Right kidney (tissue), 9 donors: ENCODE measurements at places on chromosomes 7 and 10.

GRCh38 chr7:142089035-142089434 is 22.5 kb upstream of the MGAM2 start:
- no peak for DNase-seq

DNA sequence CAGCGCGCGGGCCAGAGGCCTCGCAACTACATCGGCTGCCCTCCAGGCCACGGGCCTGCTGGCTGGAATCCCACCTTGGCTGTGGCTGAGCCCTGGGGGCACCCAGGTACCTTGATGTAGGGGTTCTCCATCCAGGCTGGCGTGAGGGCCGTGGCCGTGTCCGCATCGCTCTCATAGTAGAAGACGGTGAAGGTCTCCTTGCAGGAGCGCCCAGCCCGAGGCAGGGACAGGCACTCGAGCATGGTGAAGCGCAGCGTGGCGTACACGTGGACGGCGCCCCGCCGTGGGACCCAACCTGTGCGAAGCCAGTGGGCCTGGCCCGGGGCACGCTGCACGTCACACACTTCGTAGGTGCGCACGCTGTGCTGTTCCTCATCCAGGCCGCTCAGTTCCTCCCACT is 3.8 kb downstream of the EPHB4 start:
- no peak for DNase-seq

DNA sequence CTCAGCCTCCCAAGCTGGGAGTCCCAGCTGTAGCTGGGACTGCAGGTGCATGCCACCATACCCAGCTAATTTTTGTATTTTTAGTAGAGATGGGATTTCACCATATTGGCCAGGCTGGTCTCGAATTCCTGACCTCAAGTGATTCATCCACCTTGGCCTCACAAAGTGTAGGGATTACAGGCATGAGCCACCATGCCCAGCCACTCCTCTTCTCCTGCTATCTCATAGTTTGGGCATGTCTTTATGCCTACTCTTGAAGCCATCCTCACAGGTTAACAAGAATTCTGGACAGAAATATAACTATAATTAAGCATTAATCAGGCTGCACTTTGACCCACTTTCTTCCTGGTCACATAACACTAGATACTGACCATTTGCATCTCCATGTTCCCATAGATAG is 28.6 kb upstream of the C10orf67 start:
- DNase-seq = no peak

DNA sequence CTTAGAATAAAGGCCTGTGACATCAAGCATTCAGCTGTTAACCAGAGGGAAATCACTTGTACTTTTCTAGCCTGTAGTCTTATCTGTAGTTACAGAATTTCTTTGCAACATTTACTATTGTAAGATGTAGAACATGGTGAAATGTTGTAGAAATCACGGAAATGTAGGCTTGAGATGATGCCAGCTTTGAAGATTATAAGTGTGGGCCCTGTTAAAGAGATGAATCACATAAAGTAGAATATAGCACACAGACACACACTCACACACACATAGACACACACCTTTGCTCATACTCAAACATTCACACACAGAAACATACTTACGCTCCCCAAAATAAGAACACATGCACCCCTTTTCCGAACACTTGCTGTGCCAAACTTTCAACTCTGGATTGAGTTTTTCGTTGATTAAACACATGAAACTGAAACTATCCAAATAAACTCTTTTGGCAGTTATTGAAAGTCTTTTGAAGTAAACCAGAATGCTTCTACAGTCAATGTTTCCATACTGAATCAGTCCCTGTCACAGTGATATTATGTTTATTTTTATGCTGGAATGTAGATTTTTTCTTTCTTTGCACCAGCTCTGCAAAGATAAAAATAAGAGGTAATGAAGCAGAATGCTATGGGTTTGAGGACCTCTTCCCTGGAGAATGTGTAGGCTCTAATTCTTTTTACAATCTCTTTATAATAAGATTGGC is 230.3 kb upstream of the MEOX2 start:
- DNase-seq = no peak

DNA sequence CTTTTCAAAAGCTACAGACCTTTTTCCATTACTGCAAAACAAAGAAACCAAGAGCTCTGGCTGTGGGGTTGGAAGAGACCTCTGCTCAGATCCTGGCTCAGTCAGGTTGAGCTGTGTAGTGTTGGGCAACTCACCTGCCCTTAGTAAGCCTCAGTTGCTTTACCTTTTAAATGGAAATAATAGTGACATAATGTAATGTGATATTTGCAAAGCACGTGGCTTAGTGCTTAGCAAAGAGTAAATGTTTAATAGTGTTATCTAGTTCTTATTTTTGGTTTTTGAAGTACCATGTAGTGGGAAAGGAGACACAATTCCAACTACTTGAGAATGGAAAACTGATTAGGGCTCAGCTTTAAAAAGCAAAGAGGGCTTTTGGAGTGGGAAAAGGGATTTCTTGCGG is 100.2 kb downstream of the SVIL start:
- DNase-seq = no peak

DNA sequence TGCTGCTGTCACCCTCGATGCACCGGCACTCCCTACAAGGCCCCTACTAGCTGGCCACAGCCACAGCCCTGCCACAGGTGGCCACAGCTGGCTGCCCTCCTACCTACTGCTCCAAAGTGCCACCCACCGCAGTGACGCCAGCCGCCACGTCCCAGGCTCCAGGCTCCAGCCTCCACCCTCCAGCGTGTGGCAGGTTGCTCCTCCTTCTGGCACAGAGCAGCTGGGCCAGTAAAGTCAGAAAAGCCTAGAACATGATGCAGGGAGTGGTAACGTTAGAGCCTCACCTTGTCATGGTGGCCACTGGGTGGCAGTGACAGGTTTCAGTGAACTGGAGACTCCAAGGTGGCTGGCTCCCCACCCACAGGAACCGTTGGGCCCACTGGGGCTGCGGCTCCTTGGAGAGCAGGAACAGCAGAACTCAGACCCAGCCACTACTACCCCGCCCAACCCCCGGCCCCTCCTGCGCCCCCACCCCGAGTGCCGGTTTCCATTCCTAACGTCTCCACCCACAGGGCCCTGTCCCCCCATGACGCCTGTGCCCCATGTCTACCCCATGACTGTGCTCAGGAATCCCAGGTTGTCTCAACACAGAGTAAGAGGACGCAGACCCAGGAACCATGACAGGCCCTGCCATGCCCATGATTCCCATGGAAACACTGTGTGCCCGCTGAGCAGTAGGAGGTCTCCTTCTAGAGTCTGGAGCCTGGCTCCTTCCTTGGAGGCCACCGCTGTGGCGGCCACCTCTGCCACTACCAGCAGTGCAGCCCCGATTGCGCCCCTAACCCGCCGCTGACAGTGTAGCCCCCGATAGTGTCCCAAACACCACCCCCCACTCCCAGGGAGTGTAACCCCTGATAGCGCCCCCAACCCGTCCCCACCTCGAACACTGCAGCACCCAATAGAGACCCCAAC is 52.3 kb upstream of the ZNF33B start:
- DNase-seq = no peak

DNA sequence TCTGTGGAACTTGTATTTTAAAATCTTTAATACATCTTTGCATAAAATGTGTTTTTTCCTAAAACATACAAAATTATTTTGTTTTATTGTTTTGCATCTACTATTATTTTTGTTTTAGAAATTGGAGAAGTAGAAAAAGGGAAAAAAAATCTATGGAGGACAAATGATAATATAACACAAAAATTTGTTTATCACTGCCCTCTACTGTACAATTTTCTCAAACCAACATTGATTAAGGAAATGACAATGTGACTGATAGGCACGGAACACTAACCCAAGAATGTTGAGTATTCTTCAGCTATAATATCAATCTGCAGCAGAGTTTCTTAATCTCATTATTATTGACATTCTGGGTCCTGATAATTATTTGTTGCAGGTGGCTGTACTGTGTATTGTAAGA is 9.5 kb upstream of the ING3 start:
- no peak for DNase-seq

DNA sequence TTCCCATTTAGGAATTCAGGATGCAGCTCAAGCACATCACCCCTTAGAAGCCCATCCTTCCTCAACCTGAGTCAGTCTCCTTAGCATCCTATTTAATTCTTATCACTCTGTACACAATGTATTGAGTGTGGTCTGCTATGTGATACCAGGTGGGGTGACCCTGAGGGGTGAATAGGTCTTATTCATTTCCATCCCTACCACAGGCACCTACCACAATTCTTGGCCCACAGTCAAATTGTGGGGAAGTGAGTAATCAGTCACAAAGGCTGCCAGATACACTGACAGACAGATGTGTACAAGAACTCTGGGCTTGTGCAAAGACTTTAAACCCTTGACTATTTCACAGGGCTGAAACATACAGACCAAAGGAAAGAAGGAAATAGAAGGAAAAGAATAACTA is 560.5 kb downstream of the PARD3 start:
- DNase-seq = no peak

DNA sequence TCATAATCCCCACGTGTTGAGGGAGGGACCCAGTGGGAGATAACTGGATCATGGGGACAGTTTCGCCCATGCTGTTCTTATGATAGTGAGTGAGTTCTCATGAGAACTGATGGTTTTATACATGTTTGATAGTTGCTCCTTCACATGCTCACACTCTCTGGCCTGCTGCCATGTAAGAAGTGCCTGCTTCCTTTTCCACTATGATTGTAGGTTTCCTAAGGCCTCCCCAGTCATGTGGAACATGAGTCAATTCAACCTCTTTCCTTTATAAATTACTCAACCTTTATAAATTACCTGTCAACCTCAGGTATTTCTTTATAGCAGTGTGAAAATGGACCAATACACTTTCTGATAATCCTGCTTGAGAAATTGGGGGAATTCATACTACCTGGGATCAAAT is 80.2 kb downstream of the ZNF37A start:
- DNase-seq = no peak

- no peak for DNase-seq
These were observed 17.7 kb downstream of the ABCA13 start for GRCh38 chr7:48188776-48189520.

DNA sequence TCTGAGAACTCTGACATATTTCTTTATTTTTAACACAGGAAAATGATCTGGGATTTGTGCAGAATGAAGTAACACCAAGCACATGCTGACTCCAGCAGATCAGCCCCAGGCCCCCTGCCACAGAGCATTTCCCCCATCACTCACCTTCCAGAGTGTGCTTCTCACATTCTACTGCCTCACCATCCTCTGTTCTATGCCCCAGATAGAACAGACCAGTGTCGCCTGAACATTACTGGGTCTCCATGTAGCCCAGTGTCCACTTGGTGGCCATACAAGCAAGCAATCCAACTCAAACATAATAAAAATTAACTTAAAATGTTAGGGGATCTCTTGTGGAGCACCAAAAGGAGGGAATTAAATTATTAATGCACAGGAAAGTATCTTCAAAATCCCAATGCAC is 58.8 kb downstream of the SORBS1 start:
- no peak for DNase-seq

GRCh38 chr10:114026189-114027040 is 17.3 kb upstream of the ADRB1 start:
- DNase-seq = no peak

DNA sequence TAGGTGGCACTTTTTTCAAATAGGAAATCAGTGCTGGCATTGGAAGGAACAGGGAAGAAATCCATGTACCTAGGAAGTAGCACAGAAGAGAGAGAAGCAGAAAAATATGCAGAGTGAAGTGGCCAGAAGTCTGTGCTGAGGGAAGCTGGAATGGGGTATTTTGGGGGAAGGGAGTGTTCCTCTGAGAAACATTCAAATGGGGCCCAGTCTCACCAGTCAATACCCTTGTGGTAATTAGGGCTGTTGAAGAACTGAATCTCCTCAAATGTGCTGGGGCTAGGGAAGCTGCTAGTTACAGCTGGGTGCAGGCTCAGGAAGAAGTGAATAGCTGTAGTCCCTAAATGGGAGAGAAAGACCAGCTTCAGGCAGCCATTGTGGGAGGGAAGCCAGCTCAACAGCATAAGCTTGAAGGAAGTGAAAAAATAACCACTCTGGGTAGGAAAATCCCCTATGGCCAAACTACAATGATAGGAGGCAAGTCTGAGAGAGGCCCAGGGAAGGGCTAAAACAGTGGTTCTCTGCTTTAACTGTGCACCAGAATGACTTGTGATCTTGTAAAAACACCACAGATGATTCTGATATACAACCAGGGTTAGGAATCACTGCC is 7.6 kb downstream of the NDST2 start:
- DNase-seq = no peak

DNA sequence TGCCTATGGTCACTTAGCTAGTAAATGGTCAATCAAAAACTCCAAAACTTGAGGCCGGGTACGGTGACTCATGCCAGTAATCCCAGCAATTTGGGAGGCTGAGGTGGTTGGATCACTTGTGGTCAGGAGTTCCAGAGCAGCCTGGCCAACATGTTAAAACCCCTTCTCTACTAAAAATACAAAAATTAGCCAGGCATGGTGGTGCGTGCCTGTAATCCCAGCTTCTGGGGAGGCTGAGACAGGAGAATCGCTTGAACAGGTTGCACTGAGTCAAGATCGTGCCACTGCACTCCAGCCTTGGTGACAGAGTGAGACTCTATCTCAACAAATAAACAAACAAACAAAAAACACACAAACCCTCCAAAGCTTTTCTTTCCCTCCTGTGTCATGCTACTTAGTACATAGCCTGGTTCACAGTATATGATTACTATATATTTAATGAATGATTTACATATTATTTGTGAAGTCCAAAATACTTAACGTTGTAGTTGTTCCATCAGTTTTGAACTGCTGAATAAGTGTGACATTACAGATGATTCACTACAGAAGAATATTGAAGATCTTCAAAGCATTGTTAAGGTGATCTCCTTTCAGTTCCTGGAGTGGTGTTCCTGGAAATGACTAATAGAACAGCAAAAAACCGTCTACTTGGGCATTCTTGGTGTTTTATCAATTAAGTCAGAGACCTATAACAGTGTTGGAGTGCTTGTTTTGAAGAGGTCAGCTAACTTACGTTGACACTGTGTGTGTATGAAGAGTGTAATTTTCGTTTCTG is 72.9 kb downstream of the ADK start:
- DNase-seq = no peak

- DNase-seq = no peak
These were observed 170.4 kb downstream of the SNX13 start for GRCh38 chr7:17769918-17770317.

DNA sequence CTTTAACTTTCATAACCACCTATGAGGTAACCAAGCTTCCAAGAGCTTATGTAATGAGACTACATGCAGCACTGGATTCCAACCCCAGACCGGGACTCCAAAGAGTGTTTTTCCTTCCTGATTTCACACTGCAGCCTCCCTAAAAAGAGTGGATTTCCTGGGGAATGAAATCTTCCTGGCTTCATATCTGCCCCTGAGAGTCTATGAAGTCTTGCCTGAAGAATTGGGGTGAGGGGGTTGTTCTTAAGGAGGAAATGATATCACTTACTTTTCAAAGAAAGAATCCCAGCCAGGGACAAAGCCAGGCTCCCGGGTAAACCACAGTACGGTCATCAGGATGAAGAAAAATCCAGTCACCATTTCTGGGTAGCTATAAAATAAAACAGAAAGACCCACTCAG is 29.7 kb downstream of the STMP1 start:
- no peak for DNase-seq
